Naive thymus-derived CD4-positive, alpha-beta T cell (primary cell): ENCODE measurements at places on chromosomes 5 and 9. TPM values are rescaled to one million over a fixed set of nuclear protein-coding genes. Genes with fewer than 3 reads are reported as not detected.

GRCh38 chr9:24657387-24657786 lies 111.7 kb upstream of the IZUMO3 start:
- H3K36me3 ChIP-seq = no peaks in the 10 kb centered on the region
- no peaks in the 10 kb centered on the region for H3K4me1 ChIP-seq
- no peak overlapping the region for H3K4me3 ChIP-seq
- no peaks in the 10 kb centered on the region for H3K27me3 ChIP-seq
- H3K27ac ChIP-seq = no peak overlapping the region
- DNase-seq = no peak

DNA sequence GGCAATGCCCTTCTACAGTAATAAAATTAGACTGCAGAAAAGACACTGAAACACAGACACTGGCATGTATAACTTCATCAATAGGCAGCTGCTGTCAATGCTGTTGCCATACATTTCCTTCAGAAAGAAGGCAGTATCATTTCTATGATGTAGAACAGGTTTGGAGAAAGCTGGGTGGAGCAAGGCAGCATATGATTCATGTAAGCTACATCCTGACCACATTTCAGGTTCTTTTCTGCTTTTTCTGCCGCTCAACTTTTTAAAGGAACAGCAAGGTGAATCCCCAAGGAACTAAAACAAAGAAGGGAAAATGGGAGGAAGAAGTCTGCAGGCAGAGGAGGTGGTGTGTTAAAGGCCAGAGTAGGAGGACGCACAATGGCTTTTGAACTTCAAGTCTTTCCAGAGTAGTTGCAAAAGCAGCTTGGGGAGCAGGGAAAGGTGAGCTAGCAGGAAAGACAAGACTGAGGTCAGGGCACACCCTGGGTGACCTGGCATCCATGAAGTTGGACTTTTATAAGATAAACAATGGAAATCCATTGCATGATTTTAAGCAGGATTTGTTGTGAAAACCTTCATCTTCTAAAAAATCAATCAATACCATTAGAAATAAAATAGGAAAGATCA lies 142.1 kb downstream of the MED10 start:
- no peak overlapping the region for H3K4me3 ChIP-seq
- no peak overlapping the region for H3K27ac ChIP-seq
- H3K27me3 ChIP-seq = no peaks in the 10 kb centered on the region
- no peak for DNase-seq

DNA sequence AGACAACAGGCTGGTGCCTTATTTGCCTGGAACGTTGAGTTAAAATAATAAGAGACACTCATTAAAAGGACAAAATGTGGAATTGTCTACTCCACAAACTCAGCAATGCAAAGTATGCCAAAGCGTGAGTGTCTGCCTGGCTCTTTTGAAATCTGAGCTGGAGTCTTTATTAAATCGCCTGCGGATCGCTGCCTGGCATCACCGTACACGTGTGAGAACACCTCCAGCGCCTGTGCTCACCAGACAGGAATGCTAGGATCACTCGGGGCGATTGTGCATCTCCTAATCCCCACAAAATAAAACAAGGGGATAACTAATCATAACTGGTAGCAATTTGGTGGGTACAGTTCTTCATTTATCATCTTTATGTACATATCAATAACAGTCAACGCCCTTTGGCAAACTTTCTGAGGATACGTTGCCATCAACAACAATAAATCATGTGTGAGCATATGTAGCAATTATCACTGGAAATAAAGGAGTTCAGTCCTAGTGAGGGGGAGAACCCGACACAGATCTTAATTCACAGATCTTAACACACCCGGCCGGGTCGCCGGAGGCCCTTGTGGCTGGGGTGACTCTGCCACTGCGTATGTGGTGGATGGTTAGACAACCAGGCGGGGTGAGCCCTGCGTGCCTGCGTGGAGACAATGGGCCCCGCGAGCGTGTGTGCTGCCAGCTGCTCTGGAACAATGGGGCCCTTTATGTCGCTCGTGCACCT lies 284.9 kb upstream of the IRX1 start:
- H3K4me3 ChIP-seq = no peak overlapping the region
- no peak overlapping the region for H3K27ac ChIP-seq

- H3K4me3 ChIP-seq = no peak overlapping the region
- H3K4me1 ChIP-seq = peaks cover 11% of the 10 kb centered on the region
- H3K27ac ChIP-seq = no peak overlapping the region
Observed at GRCh38 chr5:143226872-143227271, 176.6 kb downstream of the NR3C1 start.

The FAM151B gene
- not detected for total RNA-seq

- no peaks in the 10 kb centered on the region for H3K27me3 ChIP-seq
- H3K27ac ChIP-seq = no peak overlapping the region
- no peak overlapping the region for H3K4me3 ChIP-seq
- no peaks in the 10 kb centered on the region for H3K4me1 ChIP-seq
Observed at GRCh38 chr5:15304914-15305834, 194.8 kb upstream of the FBXL7 start.

DNA sequence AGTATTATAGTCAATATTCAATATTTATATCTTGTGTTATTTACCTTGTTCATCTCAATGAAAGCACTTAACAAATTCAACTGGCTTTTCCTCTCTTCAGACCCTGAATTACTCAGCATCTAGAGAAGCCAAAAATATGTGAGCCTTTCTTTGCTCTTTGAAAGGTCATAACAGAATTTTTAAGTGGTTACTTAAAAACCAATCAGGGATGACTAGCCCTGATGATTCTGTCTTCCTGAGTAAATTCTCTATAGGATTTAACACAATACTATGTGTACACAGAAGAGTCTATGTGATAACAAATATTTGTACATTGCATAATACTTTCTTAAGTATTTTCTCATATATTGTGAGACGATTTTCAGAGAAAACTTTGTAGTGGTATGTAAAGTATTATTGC lies 546.3 kb downstream of the MAT2B start:
- no peaks in the 10 kb centered on the region for H3K4me1 ChIP-seq
- no peak overlapping the region for H3K4me3 ChIP-seq
- DNase-seq = no peak
- H3K27me3 ChIP-seq = no peaks in the 10 kb centered on the region

DNA sequence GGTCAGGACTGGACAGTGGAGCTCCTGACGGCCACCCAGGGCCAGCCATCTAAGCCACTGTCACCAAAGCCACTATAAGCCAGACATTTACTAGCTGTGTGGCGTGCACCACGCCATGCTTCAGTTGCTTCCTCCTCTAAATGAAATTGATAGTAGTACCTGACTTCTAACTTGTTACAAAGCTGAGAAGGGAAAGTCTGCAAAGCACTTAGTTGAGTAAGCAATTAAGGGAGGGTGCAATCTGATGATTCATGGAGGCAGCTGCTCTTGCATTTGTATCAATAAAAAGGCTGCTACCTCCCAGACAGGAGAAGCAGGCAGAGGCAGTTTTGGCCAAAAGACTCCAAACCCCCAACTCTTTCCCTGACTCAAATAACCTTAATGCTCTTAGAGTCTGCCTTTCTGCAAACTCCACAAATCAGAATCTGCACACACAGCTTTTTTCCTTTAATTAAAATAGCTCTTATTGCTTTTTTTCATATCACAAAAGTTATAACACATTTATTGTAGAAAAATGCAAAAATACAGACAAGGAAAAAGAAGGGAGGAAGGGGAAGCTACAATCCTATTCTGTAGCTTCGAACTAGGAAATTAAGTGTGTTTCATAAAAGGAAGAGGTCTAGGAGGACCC lies 19.3 kb upstream of the RAPGEF1 start:
- H3K36me3 ChIP-seq = no peaks in the 10 kb centered on the region
- no peaks in the 10 kb centered on the region for H3K4me1 ChIP-seq
- no peak overlapping the region for H3K27ac ChIP-seq
- H3K27me3 ChIP-seq = no peaks in the 10 kb centered on the region

- no peaks in the 10 kb centered on the region for H3K27me3 ChIP-seq
- no peak for DNase-seq
- H3K27ac ChIP-seq = no peak overlapping the region
- H3K36me3 ChIP-seq = no peaks in the 10 kb centered on the region
- H3K4me1 ChIP-seq = no peaks in the 10 kb centered on the region
Observed at GRCh38 chr9:37988041-37988440, 81.0 kb downstream of the SHB start.

The ROR2 gene
- not detected for total RNA-seq

The TRPM3 gene
- not detected for total RNA-seq

- H3K4me1 ChIP-seq = peaks cover 19% of the 10 kb centered on the region
- no peak overlapping the region for H3K4me3 ChIP-seq
- H3K27me3 ChIP-seq = no peaks in the 10 kb centered on the region
- H3K27ac ChIP-seq = no peak overlapping the region
- no peaks in the 10 kb centered on the region for H3K36me3 ChIP-seq
Observed at GRCh38 chr9:71891557-71892189, 19.3 kb downstream of the ABHD17B start.

DNA sequence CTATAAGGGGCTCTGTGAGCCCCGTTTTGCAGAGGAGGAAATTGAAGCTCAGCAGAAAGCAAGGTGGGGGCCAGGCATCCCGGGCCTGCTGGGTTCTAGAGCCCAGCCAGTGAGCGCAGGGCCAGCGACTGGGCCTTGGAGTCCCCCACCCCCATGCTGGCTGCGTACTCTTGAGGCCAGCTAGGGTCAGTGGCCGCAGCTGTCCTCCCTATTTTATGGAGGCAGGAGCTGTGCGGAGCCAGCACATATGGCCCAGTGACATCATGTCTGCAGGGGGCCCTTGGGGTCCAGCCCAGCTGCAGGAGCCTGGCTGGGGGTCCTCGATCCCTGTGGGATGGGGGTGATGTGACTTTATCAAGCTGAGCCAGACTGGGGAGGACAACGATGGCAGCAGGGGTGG lies 71.3 kb downstream of the HMCN2 start:
- H3K36me3 ChIP-seq = no peaks in the 10 kb centered on the region
- no peak for DNase-seq
- H3K4me3 ChIP-seq = no peak overlapping the region
- H3K4me1 ChIP-seq = no peaks in the 10 kb centered on the region
- no peaks in the 10 kb centered on the region for H3K27me3 ChIP-seq

DNA sequence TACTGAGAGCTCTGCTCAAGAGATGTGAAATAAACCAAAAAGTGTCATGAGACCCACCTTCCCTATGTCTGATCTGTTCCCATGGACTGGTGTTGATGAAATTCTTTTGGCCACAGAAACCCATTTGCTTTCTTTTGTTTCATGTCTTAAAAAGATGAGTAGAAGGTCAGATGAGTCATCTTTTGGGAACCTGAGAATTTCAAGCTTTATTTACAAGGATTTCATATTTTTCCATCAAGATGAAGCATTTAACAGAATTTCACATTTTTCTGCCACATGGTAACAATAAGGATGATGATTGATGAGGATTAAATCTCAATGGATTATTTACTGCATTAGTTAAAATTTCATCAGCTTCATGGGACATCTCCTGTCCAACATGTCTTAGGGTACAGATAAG lies 337.8 kb downstream of the DEPDC1B start:
- H3K27ac ChIP-seq = no peak overlapping the region
- no peak overlapping the region for H3K4me3 ChIP-seq
- no peaks in the 10 kb centered on the region for H3K36me3 ChIP-seq
- H3K4me1 ChIP-seq = no peaks in the 10 kb centered on the region

The ADCY2 gene
- not detected for total RNA-seq

DNA sequence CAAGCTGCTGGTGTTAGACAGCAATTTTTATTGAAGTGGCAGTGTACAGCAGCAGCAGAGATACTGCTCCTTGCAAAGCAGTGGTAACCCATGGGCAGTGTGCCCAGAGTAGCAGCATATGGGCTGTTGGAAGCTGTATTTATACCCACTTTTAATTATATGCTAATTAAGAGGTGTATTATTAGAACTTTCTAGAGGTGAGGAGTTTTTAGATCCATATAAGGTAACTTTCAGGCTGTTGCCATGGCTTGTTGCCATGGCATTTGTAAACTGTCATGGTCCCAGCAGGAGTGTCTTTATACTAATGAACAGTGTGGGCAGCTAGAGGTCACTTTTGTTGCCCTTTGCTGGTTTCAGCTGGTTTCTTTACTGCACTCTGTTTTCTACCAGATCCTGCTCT lies 3.7 kb upstream of the PJA2 start:
- DNase-seq = no peak
- no peaks in the 10 kb centered on the region for H3K36me3 ChIP-seq
- no peak overlapping the region for H3K4me3 ChIP-seq

DNA sequence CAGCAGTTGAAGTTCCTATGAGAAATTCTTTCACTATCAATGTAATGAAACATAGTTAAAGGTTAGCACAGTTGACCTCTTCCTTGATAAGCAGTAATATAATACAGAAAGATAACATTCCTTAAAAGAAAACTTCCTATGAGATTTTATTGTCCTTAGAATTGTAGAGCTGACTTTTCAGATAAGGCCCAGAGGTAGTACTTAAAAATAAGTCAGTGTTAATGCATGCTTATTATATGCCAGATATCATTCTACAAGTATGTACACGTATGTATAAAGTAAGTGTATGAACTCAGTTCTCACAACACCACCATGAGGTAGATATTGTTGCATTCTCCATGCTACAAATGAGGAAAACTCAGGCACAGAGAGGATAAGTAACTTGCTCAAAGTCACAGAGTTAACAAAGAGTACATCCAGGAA lies 15.3 kb downstream of the AP3S1 start:
- no peak for DNase-seq
- no peak overlapping the region for H3K4me3 ChIP-seq
- H3K4me1 ChIP-seq = no peaks in the 10 kb centered on the region
- H3K27ac ChIP-seq = no peak overlapping the region

The SLC6A7 gene
- not detected for total RNA-seq

GRCh38 chr5:97635553-97635952 lies 452.5 kb upstream of the RIOK2 start:
- H3K36me3 ChIP-seq = no peaks in the 10 kb centered on the region
- no peaks in the 10 kb centered on the region for H3K4me1 ChIP-seq
- DNase-seq = no peak
- no peaks in the 10 kb centered on the region for H3K27me3 ChIP-seq

The GARIN3 gene
- total RNA-seq = not detected

The SOX30 gene
- not detected for total RNA-seq

- no peak overlapping the region for H3K4me3 ChIP-seq
- H3K4me1 ChIP-seq = no peaks in the 10 kb centered on the region
- H3K27ac ChIP-seq = no peak overlapping the region
- no peaks in the 10 kb centered on the region for H3K36me3 ChIP-seq
Observed at GRCh38 chr9:38046661-38047300, 22.2 kb downstream of the SHB start.

GRCh38 chr9:18299449-18299848 lies 174.5 kb upstream of the ADAMTSL1 start:
- H3K27ac ChIP-seq = no peak overlapping the region
- no peaks in the 10 kb centered on the region for H3K4me1 ChIP-seq
- H3K36me3 ChIP-seq = no peaks in the 10 kb centered on the region
- no peaks in the 10 kb centered on the region for H3K27me3 ChIP-seq

The BTNL3 gene
- not detected in 2 replicates for total RNA-seq

- peaks cover 72% of the 10 kb centered on the region for H3K36me3 ChIP-seq
- DNase-seq = no peak
- no peaks in the 10 kb centered on the region for H3K27me3 ChIP-seq
Observed at GRCh38 chr5:33468775-33469435, 28.1 kb downstream of the TARS1 start.

DNA sequence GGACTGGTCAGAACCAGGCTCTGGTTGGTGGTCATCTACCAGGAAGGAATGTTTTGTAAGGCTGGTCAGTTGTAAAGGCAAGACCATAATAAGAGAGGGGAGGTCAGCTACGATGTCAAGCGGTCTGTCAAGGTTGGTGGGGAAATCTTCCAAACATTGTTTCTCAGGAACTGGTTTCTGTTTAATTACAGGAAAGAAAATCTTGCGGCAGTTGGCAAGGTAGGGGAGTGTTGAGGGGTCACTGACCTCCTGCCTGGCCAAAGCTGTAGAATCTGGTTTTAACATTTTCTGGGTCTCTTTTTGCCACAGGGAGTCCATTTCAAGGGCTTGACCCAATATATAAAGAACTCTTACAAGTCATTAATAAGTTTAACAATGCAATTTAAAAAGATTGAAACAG lies 39.0 kb upstream of the BARX1 start:
- no peaks in the 10 kb centered on the region for H3K27me3 ChIP-seq
- no peaks in the 10 kb centered on the region for H3K36me3 ChIP-seq
- H3K4me3 ChIP-seq = no peak overlapping the region
- no peaks in the 10 kb centered on the region for H3K4me1 ChIP-seq
- no peak for DNase-seq
